NCI-H1694 treated with DMSO at 0.1 percent for 48 hours (cell line): ENCODE measurements at places on chromosomes 5 and 9.
A peak's percentile ranks its signal among the peaks of the same experiment; 100 is the strongest.

DNA sequence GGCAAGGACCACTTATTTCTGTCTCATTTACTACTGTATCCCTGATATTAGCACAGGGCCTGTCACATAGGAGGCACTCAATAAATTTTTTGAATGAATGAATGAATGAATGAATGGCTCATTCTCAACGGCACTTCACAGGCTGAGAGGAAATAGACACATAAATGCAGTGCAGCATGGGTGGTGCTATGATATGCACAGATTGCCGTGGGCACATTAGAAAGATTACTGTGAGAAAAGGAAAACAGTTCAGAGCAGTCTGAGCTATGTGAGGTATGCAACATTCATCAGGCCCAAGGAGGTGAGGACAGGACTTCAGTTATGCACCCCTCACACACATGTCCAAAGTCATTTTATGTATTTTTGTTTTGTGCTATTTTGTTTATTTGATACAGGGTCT lies 6.4 kb upstream of the NOL6 start:
- no peak for DNase-seq

DNA sequence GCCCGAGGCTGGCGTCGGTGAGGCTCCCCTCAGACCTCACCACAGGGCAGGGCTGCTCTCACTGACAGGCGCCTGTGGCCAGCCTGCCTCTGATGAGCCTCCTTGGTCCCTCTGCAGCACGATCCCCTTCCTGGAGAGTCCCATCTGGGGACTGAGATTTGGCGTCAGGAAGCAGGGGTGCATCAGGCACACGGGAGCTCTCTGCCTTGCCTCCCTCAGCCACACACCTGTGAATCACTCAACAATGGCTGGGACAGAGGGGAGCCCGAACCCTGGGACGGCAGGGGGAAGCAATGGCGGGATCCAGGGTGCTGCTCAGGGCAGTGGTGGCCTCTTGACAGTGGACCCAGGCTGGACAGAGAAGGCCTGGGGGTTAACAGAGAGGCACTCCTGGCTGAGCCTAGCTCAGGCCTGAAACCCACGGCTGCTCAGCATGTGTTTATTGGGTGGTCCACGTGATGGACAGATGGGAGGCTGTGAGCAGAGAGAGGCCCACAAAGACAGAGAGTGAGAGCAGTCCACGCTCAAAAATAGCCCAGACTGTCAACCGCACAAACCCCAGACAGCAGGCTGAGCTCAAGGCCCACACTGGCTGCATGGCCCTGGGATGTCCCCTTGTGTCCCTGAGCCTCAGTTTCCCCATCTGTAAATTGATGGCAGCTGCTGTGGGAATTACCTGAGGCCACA lies 11.9 kb downstream of the RASGEF1C start:
- no peak for DNase-seq

DNA sequence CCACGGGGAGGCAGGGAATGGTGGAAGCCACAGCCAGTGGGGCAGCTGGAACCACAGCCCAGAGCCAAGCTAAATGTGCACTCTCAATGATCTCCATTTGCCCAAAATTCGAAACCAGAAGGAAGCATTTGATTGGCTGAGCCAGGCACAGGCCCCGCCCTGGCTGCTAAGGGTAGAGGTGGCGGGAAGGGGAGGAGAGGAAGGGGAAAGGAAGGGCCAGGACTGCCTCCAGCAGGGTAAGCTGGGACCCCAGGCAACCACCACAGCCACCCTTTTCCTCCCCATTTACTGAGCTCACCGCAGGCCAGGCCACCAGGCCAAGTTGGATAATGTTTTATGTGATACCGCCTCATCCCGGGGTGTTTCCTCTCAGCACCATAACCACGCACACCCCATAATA lies 100.3 kb upstream of the RAPGEF1 start:
- DNase-seq: no peak

GRCh38 chr5:172172912-172173563 lies 15.0 kb downstream of the STK10 start:
- DNase-seq: no peak

- DNase-seq: no peak
Observed at GRCh38 chr9:88258024-88258423, 119.7 kb upstream of the SPATA31C2 start.

GRCh38 chr5:180689775-180690174 lies 40.4 kb upstream of the FLT4 start:
- DNase-seq: no peak

DNA sequence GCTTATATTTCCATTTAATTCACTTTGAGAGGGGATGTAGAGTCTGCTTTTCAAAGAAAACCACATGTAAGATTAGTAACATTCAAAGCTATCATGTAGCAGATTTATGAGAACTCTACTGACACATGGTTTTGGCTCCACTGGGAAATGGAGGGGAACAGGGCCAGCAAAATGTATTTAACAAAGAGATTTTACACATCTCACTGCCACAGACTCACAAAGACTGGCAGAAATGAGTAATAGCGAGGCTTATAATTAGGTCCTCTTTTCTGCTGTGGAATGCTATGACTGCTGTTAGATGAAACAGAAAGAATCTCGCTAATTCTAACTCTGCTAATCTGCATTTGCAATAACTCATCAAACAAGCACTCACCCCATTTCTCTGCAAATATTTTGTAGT lies 4.5 kb downstream of the DAP start:
- no peak for DNase-seq

GRCh38 chr5:121987685-121988073 lies 25.9 kb downstream of the SRFBP1 start:
- no peak for DNase-seq

DNA sequence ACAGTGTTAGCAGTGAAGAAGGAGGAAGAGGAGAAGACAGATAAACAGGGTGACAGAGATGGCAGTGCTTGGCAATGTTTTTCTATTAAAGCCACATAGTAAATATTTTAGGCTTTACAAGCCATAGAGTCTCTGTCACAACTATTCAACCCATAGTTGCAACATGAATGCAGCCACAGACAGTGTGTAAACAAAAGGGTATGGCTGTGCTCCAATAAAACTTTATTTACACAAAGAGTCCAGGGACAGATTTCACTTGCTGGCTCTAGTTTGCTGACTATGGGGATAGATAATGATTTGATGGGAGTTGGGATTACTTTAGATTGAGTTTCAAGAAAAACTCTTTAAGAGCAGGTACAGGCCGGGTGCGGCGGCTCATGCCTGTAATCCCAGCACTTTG lies 224.8 kb upstream of the SEMA6A start:
- no peak for DNase-seq

DNA sequence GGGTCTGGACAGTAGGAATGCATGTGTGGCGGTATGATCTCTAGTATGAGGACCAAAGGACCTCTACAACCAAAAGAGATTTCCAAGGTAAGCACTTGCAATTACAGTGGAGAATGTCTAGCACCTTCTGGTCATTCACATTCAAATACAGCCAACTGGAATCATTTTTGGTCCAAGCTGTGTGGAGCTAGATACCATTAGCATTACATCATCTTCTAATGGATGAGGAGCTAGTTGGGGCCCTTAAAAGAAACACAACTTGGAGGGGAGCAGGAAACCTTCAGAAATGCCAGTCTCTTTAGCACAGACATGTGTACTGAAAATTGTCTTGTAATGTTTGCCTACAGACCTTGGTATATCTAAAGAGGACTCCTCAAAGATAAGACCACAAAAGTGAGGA lies 244.7 kb downstream of the BNC2 start:
- no peak for DNase-seq

DNA sequence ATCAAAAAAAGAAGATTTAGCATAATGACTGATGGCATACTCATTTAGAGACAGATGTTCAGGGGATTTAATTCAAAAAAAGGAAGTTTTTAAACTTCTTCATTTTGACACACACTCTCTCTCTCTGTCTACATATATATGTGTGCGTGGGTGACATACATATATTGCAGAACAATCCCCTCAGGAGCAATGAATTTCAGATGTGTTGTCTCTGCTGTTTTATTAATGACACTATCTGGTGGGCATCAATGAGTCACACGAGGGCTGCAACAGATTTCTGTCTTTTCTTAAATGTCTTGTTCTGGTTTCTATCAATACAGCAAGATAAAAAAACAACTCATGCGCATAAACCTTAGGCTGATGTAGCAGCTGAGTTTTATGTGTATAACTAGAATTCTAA lies 123.5 kb upstream of the SLCO6A1 start:
- DNase-seq: no peak

DNA sequence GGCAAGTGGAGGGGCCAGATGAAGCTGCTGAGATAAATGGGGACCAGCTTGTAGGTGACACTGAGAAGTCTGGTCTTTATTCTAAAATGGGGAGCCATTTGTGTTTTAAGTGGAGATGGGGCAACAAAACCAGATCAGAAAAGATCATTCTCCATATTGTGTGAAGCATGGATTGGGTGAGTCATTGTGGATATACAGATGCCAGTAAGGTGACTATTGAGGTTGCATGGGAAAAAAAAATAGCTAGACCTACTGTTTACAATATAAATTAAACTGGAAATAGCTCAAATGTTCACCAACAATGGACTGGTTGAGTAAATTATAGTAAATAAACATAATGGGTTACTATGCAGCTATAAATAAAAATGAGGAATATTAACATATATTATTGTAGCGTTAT lies 5.4 kb upstream of the MAP1B start:
- DNase-seq: no peak

DNA sequence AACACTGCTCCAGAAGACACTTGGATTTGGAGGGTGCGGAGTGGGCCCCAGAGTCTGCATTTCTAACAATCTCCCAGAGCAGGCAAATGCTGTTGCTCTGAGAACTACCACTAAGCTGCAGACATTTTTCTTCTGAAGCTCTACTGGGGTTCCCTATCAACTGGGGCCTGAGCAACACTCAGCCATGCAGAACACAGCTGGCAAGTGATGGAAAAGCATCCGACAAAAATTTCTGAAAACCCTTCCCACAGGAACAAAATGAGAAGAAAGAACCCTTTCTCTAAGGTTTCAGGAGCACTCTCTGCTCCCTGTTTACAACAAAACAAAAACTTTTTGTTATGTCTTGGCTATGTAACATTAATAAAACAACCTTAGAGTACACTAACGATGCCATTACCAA lies 516.9 kb downstream of the CTNND2 start:
- no peak for DNase-seq

GRCh38 chr5:1299961-1300360 lies 5.1 kb upstream of the TERT start:
- no peak for DNase-seq

DNA sequence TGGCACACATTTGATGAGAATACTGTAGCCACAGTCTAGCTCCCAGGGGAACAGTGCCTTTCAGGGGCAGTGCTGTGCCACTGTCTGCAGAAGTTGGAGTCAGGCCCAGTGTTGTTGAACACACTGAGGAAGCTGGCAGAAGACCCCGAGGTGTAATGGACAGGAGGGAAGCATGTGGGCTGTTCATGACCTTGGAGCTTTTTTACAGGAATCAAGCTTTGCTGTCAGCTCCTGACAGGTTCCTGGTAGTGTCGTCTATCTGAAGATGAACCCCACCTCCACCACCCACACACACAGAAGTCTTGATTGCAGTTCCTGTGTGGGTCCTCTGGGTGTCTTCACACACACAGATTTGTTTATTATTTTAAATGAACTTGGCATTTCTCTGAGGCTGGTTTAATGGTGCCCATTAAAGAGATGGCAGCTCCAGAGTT lies 40.3 kb upstream of the TNFAIP8 start:
- DNase-seq: peak; percentile 59

DNA sequence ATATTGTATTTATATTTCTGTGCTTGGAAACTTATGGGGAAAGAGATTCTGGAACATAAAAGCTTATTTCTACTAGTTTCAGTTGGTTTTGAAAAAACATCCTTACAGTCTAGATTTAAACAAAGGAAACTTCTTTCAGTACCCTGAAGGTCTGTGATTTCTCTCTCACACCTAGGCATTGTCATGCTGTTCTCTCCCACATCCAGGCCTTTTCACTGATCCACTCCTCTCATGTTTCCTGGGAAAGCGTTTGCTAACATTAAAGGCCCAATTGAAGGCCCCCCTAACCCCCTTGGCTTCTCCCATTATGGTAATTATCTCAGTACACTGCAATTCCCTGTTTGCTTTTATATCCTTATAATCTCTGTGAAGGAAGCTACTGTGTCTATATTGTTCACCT lies 856 bp upstream of the PCDHGA3 start:
- no peak for DNase-seq

DNA sequence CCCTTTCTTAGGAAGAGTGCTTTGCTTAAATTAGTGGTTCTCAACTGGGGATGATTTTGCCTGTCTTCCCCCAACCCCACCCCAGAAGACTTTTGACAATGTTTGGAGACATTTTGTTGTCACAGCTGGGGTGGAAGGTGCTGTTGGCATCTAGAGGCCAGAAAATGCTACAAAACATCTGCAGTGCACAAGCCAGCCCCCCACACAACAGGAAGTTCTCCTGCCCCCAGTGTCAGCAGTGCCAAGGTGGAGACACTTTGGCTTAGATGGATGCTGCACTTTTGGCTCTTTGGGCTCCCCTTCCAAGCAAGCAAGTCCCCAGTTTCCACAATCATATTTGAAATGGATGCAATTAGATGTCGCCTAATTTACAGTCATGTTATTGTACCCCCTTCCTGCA lies 2.7 kb downstream of the HEMGN start:
- DNase-seq: no peak

GRCh38 chr5:153981905-153982605 lies 56.7 kb downstream of the FAM114A2 start:
- DNase-seq: no peak

DNA sequence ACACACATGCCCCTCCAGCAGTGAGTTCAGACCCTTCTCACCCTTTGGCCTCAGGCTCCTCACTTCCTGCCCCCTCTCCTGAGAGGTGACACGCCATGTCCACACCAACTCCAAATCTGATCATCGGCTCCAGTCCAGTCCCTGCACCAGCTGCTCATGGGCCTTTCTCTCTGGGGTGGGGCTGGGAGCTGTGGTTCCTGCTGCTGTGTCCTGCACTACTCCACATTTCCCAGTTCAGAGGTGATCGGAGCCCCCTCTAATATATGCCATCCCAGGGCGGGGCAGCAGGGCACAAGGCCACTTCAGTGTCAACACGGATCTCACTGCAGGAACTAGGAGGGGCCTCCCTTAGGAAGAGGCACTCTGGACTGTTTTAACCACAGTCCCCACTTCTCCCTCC lies 91.5 kb downstream of the ADAMTS2 start:
- no peak for DNase-seq

GRCh38 chr9:77731008-77731698 lies 83.0 kb upstream of the GNA14 start:
- DNase-seq: no peak

GRCh38 chr9:108269371-108269770 lies 586.4 kb downstream of the ACTL7B start:
- no peak for DNase-seq

DNA sequence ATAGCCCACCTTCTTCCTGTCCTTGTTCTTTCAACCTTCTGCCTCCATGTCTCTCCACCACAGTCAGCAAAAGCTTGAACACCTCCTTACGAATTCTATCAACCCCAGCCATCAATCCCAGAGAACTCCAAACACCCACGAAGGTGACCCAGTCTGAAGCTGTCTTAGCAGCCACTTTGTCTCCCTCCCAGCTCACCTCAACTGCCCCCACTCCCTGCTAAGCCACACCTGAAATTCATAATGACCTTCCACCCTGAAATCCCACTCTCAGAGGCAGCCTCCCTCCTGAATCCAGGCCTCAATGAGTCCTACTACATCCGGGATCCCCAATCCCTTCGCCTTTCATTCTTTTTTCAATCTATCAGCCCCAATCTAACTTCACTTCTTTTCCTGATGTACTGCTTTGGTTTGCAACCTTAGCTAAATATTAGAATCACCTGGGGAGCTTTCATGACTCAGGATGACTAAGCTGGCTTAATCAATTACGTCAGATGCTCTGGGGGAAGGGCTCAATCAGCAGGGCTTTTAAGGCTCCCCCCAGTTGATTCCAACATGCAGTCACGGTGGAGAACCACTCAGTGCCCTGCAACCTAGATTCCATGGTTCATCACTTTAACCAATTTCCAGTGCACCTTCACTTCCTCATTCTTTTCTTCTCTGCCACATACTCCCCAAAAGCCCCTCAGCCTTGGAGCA lies 32.2 kb downstream of the BHMT start:
- no peak for DNase-seq
